ENCODE measurements at places on chromosomes 3 and 15. TPM values are rescaled to one million over a fixed set of nuclear protein-coding genes. Genes with fewer than 3 reads are reported as not detected.

- DNase-seq, result no peak
Observed at GRCh38 chr15:79673416-79674123, 223.2 kb downstream of the MTHFS start.

CMTM6 gene
- total RNA-seq, result 37.8 TPM

- DNase-seq, result no peak
Observed at GRCh38 chr15:78079298-78080087, 2.0 kb upstream of the TBC1D2B start.

DNA sequence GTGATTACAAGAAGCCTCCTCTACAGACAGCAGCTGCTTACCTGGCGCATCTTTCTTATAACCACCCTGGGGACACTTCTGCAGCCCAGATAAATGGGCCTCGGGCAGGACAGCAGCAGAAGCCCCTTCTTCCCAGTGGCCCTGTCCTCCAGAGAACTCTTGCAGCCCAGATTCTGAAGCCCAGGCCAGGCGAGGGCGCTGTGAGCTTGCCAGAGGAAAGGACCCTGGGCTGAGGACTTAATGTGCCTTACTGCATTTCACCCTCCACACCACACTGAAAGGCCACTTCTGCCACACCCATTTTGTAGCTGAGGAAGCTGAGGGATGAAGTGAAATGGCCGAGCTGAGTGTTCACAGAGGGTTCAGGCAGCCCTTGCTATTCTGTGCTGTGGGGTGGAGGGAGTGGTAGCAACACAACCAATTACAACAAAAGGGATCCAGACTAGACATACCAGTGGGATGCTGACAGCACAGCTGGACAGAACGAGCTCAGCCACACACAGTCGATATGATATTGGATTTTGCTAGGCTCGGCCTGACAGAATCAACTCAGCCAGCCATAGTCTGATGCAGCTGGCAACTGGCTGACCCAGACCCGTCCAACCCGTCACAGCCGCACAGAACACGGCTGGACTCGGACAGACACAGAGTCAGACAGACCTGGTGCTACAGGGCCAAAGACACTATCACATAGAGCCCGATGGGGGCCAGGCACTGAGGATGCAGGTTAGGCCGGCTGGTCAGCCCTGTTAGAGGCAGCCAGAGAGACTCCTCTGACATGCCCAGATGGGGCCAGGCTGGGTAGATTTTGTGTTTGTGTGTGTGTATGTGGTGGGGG lies 7.3 kb downstream of the ACOX2 start:
- DNase-seq, result no peak

GRCh38 chr3:102400766-102401165 lies 34.0 kb upstream of the ZPLD1 start:
- DNase-seq, result no peak

DNA sequence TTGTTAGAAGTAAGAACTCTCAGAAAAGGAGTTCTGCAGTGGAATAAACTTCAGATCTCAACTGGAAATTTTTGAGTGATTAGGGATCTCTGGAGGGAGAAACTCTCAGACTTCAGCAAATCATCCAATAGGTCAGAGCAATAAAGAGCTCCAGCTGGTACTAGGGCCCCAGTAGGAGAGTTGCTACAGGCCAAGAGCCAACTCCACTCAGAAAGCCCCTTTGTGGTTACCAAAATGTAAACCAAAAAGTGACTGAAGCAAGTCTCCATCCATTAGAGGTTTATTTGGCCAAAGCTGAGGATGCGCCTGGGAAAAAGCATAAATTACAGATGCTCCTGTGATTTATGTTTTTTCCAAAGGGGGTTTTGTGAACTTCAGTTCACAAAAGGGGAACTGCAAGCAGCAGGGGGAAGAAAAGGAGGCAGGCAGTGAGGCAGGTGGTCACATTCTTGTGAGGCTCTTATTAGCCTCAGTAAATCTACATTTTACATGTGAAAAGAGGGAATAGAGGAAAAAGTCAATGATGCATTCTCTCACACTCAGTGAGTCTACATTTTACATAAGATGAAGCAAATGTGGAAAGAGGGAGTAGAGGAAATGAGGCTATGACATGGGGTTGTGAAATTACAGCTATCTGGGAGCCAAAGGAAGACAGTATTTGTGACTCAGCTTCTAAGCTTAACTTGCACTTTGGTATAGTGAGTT lies 92.4 kb upstream of the DAZL start:
- DNase-seq, result no peak

DNA sequence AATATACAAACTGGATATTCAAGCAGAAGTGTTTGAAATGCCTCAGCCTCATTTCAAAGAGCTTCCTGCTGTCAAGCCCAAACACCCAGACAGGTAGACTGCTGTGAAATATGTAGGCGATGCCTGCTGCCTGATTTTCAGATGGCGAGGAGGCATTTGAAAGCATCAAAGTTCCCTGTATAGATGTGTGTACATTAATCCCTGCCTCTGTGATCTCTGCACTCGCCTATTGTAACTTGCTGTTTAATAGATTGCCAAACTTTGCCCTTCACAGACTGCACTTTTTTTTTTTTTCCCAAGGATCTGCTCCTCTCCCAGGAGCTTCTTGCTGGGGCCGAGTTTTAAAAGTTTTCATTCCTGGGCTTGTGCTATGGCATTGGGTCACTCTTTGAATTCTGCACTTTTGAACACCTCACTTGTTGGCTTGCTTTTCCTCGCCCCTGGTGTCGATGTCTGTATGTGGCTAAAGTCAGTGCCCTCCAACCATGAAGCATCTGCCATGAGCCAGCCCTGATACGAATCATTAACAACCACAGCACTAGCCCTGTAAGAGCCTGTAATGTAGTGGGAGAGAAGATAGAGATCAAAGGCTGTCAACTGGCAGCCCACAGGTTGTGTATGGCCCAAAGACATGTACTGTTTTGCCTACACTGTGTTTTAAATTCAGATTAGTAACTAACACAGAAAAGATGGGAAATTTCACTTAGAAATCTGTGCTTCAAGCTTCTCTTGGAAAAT lies 287.6 kb upstream of the ICE2 start:
- no peak for DNase-seq

C3orf49 gene
- total RNA-seq, result not detected

ACTRT3 gene
- not detected for total RNA-seq

ITIH4 gene
- total RNA-seq, result 40.4 TPM

DNA sequence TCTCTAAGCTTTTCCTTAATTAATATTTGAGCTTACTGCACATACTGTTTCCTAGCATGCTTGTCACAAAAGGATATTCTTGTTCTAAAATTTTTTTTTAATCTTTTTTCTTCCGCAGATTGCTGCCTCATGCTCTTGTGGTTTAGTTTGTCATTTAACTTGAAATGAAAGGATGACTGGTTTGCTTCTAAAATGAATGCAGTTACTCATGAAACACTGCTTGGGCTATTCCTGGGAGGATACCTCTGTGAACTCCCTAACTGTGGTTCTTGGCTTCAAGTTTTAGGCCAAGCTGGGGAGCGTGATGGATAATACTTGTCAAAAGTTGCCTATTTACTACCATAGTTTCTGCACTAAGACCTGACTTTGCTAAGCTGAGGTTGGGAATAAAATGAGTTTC lies 64.0 kb downstream of the USP13 start:
- no peak for DNase-seq

DNA sequence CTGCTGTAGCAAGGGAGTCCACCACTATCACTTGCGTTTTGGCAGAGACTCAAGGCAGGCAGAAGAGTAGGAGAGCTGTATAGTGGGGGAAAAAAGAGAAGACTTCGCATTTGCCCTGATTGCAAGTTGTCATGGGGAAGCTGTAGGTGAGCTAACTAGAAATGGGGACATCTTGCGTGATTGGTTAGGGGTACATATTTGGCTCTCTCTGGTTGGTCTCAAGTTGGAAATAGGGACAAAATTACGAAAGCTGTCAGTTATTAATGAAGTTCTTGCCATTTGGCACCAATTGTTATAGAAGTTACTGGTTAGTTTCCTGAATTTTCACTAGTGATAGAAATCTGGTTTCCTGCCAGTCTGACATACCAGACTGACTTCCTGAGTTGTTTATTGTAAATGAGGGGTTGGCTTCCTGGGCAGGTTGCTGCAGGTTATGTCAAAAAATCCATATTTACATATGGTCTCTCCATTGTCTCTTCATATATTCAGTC lies 8.2 kb upstream of the SENP7 start:
- peak; percentile 31 for DNase-seq

Measured in CD4-positive, alpha-beta T cell (primary cell).